Frontal cortex (tissue), 4 donors: ENCODE measurements at places on chromosomes 4 and X.
A peak's percentile ranks its signal among the peaks of the same experiment; 100 is the strongest.

DNA sequence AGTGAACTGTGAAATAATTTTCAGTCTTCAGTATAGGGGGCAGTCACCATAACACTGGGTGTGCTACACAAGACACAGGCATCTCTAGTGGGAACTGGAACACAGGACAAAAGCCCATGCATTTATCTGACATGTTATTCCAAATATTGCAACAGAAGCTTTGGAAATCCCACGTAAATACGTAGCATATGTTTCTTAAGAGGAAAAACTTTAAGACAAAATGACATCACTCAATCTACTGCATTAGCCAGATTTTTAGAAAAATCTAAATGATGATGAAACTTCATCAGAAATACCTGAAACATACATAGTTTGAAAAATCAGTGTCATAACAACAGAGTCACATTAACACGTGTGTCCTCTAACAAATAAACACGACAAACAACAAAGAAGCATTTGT lies 14.5 kb downstream of the SHISA3 start:
- no peak for DNase-seq

GRCh38 chr4:51909236-51909703 lies 66.3 kb downstream of the DCUN1D4 start:
- no peak for DNase-seq

DNA sequence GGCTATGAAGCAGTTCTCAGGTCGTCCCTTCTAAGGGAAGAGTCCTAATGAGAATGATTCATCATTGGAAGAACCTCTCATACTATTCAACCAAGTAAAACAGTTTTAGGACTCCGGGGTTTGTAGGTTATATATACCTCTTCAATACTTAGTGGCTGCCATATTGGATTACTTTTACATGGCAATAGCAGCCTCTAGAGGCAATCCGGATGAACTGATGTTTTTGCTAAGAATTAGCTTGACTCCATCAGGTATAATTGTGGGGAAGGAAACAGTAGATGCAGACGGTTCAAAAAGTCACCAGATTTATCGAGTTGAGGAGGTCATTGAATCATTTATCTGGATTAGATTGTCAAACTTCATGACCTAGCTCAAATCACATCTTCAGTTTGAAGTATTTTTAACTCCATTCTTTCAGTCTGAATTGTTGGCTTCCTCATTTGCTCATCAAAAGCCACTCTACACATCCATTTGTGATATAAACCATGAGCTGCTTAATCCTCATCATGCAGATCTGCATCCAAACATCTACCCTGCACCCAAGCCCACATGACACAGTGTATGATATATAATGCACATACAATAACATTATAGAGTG lies 28.4 kb downstream of the GUCY1B1 start:
- no peak for DNase-seq

GRCh38 chr4:48108309-48109073 lies 25.6 kb downstream of the TXK start:
- no peak for DNase-seq

GRCh38 chr4:118807659-118808058 lies 28.3 kb downstream of the SEC24D start:
- DNase-seq, result no peak

DNA sequence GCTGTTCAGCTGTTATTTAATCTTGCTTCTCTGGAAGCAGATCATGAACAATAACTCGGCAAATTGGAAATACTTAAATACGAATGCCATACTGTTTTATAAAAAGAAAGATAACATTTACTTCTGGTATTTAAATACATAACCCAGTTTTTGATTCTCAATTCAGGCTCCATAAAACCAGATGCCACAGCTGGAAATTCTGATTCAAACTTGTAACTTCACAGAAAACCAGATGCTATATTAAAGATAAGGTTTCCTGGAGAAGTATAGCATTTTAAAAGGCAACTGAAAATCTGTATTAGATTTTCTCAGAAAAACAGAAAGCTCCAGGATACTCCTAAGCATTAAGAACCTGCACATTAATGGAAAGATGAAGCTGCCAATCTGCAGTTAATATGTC lies 40.2 kb downstream of the STX18 start:
- no peak for DNase-seq

GRCh38 chrX:40201329-40201885 lies 103.6 kb upstream of the BCOR start:
- no peak for DNase-seq

DNA sequence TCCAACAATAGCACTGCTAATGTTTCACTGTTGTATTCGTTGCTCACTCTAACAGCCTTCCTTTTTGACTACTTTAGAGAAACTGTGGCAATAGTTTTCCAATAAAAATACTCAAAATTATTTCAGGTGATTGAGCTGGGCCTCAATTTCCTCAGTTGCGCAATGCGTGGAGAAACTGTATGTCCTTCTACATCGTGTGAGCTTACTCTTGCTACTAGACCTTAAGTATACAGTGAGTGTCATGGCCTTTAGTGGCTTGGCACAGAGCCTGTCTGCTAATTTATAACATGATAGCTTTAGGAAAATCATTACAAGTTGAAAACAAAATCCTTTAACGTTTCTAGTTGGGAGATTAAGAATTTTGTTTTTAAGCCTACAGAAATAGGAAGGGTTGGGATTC lies 114.5 kb downstream of the COL4A6 start:
- no peak for DNase-seq

GRCh38 chr4:48175806-48176205 lies 41.8 kb upstream of the TXK start:
- DNase-seq, result no peak

- no peak for DNase-seq
These were observed 10.2 kb downstream of the ARAF start for GRCh38 chrX:47571215-47571614.

DNA sequence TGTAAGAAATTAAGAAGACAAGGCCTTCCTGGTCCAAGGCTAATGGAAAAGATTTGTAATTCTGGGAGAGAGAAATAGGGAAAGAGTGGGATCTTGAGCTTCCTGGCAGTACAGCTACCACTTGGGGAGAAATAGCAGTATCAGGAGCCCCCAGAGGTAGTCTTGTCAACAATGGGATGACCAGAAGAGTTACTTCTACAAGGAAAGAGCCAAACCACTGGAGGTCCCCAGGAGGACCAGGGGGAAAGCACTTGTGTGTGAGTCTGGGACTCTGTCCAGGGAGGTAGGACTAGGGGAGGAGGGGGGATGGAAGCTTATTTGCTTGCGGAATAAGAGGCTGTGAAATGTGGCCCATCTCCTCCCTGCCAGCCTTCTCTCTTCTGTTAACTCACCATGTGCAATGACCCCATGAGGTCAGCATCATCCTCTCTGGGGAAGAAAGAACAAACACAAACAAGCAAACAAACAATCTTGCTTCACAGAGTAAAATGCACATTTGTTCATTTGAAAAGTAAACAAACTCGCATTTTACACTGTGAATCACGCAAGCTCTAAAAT lies 160.1 kb downstream of the STK32B start:
- DNase-seq, result no peak

DNA sequence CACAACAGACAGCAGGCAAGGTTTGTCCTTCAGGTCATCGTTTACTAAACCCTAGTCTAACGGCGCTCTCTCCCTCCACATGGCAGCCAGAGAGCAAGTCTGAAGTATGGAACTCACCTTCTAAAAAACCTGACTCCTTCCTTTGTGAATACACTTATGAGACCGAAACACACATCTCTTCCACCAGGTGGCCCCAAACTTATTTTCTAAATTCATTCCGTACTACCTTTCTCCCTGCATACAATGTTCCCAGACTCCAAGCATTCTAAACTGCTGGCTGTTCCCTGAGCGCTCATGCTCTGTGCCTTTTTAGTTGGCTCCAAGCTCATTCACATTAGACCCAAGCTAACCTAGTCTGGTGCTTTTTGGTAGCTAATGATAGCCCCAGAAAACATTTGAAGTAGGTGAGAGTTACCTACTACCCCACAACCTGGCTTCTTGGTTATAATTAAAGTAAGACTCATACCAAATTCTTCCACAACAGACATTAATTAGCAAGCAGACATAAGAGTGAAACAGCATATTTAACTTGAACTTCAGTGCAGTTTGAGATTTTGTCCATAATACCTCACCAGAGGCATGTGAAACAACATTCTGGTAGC lies 67.6 kb upstream of the DCLK2 start:
- DNase-seq, result peak; percentile 18

DNA sequence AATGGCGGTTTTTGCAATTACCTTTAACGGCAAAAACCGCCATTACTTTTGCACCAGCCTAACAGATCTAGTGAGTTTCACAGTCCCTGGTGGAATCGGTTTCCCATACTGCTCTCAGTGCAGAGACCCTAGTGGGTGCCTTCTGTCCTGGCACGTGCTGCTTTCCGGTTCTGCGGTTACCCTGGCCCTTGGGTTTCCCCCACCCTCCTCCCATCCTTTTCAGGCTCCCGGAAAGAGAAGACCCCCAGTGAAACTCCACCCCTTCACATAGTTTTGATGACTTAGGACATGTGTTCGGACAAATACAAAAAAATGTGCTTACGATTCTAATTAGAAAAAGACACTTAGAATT lies 36.9 kb downstream of the NLGN3 start:
- DNase-seq, result no peak

GRCh38 chrX:150540965-150541364 lies 27.5 kb upstream of the MTM1 start:
- no peak for DNase-seq

DNA sequence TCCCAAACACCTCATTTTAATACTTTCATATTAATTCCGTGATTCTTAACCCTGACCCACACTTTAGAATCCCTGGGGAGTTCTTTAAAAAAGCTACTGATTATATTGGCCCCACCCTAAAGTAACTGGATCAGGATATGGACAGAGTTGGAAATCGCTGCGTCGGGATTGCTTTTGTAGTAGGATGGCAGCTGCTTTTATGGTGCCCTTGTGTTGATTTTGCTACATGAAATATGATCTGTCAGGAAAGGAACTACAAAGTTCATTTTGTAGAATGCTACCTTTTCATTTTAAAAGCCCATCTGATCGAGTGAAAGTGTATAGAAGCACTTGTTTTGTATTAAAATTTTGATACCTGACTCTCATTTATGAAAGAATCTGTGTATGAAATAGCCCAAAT lies 43.6 kb downstream of the TMEM131L start:
- no peak for DNase-seq

DNA sequence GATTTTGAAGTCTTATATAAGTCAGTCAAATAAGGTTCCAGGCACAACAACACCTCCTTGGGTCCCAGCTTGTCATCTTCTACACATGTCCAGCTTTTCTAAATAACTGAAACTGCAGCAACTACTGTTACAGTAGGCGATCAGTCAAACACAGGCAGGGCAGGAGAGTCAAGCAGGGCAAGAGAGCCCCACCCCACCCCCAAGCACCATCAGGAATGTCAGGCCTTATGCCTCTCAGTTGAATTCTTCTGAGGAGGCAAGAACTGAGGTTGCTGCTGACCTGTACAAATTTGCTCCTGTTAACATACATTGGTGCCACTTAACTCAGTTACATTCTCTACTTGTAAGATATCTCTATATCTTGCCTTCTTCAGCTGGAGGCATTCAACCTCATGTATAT lies 608.8 kb upstream of the PCDH10 start:
- DNase-seq, result no peak

DNA sequence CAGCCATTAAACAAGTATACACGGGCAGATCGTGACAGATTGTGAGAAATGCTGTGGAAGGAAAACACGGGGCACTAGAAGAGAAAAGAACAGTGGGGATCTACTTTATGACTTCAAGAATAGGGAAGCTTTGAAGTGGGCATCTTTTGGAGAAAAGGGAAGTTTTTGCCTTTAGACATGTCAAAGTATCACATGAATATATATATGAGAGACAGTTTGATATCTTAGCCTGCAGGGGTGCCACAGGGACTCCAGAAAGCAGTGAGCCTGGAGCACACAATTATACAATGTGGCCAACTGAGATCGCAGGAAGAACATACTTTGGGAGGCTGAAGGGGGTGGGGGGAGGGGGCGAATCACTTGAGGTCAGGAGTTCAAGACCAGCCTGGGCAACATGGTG lies 35.7 kb downstream of the RELL1 start:
- no peak for DNase-seq

GRCh38 chrX:9420275-9421265 lies 44.3 kb upstream of the TBL1X start:
- DNase-seq, result no peak

- peak; percentile 12 for DNase-seq
These were observed 33.8 kb downstream of the FGFRL1 start for GRCh38 chr4:1045193-1045594.

DNA sequence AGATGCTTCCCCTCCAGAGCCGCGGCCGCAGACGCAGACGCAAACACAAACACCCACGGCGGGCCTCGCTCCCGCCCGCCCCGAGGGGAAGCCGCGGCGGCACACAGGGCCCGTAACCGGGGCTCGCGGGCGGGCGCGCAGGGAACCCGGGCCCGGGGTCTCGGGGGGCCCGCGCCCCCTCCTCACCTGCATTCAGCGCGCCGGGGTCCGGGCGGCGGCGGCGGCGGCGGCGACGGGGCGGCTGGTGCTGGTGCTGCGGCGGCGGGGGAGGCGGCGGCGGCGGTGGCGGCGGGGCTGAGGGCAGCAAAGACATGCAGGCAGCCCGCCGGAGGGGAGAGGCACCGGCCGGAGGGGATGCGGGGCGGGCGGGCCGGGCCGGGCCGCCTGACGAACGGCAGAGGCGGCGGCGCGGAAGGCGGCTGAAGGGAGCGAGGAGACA lies 255 bp upstream of the CNOT6L start:
- DNase-seq, result peak; percentile 16

GRCh38 chr4:105709081-105709450 lies 482 bp downstream of the GSTCD start:
- no peak for DNase-seq

DNA sequence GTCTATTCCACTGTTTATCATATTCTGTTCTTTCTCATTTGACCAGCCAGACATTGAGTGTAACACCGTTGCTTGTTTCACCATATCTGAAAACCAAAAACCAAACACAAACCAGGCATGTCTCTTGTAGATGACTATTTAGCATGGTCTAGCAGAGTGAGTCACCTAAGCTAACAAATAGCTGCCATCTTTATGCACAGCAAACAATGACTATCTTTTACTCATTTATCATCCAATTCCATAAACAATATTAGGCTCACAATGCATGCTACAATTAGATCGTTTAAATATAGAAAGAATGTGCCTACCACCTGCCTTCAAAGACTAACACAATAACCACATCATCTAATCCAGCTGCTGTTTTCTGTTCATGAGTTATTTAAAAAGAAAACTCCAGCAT lies 495.4 kb downstream of the PCDH19 start:
- DNase-seq, result no peak

DNA sequence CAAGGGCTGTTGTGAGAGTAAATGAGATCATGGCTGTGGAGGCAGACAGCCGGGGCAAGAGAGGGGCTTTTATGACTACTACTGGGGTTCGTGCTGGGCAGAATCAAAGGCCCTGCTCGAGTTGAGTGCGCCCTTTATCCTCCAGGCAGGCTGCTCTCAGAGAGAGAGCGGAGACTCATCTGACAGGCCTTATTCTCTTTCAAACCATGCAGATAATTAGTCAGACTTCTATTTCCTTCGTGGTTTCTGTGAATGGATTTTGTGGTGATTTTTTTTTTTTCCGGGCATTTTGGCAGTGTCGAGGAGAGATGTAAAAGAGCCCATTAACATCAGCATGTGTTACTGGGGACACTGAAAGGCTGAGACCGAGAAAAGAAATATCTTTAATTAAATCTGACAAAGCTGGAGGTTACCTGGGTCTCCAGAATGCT lies 73.6 kb downstream of the MED28 start:
- DNase-seq, result peak; percentile 26
